NCI-H510A treated with DMSO at 0.1 percent for 48 hours (cell line): ENCODE measurements at places on chromosomes 5 and 9.
A peak's percentile ranks its signal among the peaks of the same experiment; 100 is the strongest.

DNA sequence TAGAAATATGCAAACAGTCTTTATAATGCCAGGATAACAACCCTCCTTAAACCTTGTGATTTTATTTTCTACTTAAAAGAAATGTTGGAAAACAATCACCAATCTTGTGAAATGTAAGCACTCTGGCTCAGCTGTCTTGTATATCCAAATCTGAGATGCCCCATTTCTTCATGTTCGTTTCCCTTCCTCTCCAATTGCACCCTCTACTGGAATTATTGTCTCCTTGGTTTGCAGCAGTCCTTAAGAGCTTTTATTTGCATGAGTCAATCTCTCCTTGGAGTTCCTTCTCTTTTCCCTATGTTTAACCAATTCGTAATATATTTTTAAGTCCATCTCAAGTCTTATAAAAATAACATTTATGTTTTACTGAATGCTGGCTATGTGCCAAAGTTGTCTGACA lies 362.0 kb upstream of the CDH10 start:
- DNase-seq = no peak

- no peak for DNase-seq
Observed at GRCh38 chr9:89078421-89078820, 87.2 kb downstream of the S1PR3 start.

GRCh38 chr9:2697492-2697891 lies 19.8 kb upstream of the KCNV2 start:
- DNase-seq = no peak

DNA sequence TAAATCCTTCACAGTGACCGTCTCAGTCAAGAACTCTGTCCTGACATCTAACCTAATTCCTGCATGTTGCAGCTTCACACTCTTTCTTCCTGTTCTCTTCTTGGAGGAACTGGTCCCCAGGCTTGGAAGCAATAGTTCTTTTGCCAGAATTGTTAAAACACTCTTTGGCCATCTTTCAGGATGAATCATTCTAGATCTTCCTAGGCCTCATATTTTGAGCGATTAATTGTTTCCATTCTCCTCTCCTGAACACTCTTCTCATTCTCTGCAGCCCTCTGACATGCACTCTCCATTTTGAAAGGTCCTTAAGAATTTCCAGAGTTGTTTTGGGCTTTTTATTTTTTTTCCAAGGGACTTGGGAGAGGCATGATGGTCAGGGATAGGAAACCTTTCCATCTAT lies 85.8 kb downstream of the FAM114A2 start:
- no peak for DNase-seq

DNA sequence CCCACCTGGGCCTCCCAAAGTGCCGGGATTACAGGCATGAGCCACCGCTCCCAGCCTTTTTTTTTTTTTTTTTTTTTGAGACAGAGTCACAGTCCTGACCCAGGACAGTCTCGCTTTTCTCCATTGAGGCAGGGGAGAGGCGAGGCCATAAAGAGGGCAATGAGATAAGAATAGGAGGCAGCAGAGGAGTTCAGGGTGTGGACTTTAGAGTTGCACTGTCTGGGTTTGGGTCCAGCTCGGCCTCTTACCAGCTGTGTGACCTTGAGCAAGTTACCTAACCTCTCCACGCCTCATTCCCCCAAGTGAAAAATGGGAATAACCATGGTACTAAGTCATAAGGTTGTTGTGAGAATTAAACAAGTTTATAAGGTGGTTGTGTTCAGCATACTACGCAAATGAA lies 24.6 kb upstream of the ANKH start:
- no peak for DNase-seq

DNA sequence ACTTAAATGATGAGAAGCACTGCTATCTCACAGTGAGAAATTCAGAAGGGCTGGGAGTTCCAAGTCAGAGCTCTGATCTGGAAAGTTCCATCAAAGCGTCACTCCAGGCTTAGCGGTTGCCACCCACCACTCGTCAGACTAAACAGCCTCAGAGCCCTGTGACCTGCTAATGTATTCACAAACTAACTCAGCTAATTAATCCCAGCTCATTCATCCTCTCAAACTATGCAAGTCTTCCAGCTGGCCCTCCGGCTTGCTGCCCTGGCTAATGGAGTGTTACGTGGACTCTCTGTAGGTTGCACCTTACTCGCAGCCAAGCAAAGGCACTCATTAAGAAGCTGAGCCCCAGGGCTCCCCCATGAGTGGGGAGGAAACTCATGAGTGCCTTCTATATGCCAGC lies 82.2 kb upstream of the GABRP start:
- no peak for DNase-seq

- DNase-seq = no peak
Observed at GRCh38 chr9:13480693-13481092, 201.2 kb upstream of the MPDZ start.

GRCh38 chr5:92207151-92207550 lies 824.0 kb upstream of the ARRDC3 start:
- no peak for DNase-seq

- DNase-seq = no peak
Observed at GRCh38 chr5:52693280-52693679, 94.4 kb upstream of the ITGA1 start.

- DNase-seq = no peak
Observed at GRCh38 chr5:169804861-169805260, 167.8 kb downstream of the DOCK2 start.

DNA sequence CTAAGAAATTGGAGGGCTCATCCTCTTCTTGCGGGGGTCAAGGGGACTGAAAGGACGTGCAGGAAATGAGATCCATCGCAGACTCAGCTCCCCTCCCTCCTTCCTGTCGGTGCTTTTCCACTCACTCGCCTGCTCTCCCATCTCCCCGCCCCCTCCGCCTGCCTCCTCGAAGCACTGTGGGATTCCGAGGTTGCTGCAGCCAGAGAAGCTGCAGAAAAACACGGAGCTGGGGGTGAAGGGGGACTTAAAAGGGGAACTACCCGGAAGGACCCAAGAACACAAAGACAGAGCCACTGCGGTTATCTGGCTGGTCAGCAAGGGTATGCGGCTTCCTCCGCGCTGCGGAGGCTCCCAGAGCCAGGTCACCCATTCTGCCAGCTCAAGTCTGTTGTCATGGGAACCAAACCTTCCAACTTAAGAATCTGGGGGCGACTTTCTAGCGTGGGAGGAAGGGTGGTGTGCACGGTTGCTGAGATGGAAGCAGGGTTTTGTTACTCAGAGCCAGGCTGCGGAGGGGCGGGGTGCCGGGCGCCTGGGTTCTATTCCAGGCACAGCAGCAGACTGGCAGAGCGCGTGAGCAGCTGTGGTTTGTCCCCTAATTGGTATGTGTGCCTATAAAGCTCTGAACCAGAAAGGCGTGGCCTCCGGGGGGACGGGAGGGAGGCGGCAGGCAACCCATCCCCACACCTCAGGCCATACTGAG lies 24.9 kb downstream of the PCDHGC5 start:
- DNase-seq = no peak

DNA sequence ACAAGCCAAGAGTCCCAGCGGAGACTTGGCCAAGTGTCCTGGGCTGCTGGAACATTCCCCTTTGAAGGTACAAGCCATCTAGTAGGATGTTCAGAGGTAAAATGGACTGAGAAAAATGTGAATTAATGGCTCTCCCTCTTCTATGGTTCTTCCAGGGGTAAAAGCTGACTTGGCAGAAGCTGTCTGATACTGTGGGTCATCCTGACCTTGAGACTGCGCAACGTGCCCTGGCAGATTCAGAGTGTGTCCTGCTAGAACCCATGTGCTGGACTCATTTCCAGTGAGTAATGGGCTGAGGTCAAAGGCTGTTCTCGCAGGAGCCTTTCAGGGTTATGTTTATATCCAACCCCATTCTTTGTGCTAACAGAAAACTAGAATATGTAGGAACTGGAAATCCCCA lies 423.0 kb upstream of the CD180 start:
- no peak for DNase-seq

- DNase-seq = no peak
Observed at GRCh38 chr9:108283696-108284095, 572.1 kb downstream of the ACTL7B start.

DNA sequence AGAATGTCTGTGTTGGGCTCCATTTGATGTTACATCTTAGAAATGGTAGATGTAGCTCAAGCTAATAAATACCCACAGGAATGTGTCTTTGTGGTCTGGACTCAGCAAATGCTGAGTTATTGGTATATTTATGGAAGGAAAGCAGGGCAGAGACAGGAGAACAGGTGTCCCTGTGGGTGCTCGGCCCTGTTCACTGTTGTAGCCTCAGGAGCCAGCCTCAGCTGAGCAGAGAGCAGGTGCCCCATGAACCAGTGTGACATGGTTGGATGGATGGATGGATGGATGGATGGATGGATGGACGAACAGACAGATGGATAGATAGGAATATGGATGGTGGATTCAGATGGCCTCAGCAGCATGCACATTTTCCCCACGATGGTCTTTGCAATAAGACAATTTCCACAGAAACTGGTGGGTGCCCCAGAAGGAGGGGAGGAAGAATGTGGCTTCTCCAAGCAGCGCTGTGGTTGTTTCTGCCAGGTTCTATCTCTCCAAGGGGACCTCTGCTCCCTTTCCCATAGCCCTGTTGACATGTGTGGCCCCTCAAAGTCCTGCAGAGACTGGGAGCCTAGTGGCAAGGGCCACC lies 8.2 kb upstream of the IRF1 start:
- no peak for DNase-seq

DNA sequence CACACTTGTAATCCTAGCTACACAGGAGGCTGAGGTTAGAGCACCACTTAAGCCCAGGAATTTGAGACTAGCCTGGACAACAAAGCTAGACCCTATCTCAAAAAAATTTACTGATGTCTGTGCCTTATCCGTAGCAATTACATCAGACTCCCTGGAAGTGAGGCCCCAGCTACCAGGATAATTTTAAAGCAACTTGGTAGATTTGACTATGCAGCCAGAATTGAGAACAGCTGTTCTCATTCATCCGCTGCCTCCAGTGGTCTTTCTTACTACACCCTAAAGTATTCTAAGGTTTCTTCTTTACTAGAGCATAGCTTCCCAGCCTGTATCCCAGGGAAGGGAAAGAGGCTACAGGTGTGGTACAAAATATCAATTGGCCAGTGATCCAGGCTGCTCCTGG lies 20.4 kb upstream of the C9orf152 start:
- DNase-seq = no peak

DNA sequence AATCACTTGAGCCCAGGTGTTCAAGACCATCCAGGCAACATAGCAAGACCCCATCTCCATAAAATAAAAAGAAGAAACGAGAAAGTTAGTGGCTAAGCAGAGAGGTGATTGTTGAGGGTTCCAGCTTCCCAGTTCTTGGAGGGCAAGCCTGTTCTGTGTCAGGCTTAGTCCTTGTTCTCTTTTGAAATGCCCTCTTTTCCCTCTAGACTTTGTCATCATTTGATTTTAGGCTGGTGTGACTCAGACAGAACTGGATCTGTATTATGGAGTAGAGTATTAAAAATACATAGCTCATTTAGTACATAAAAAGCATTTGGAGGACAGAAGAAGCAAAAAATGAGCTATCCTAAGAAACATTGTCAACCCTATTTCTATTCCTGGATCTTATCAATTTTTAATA lies 159.4 kb downstream of the CD180 start:
- DNase-seq = no peak

DNA sequence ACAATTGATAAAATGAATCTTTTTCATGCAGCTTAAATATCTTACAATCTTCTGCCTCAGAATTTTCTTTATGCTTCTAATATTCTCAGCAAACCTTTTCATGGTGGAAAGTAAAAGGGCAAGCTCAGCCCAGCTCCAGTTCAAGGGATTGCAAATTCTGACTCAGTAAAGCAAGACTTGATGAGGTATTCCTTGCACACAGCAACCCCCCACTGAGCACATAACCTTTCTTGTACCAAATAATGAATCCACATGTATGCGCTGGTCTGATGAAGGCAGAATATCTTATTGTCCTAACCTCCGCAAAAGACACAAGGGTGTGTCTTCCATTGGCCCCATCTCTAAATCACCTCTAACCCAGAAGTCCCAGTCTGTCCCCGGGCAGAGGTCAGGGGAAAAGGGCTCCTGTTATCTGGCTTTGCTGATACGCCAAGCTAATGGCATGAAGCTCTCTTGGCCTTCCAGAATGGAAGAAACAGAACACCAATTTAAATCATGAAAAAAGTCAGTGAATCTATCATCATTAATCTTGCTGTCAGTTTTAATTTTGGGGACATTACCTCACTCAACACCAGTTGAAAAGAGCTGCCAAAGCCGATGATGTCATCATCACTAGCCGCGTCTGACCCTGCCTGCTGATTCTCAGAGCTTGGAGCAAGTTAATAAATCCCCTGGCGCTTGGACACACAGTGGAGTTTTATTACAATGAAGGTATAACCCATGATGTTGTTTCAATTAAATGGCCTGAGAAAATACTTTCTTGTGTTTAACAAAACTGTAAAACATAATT lies 592.5 kb upstream of the CLINT1 start:
- DNase-seq = no peak

GRCh38 chr9:114372921-114373448 lies 14.8 kb downstream of the AKNA start:
- no peak for DNase-seq

DNA sequence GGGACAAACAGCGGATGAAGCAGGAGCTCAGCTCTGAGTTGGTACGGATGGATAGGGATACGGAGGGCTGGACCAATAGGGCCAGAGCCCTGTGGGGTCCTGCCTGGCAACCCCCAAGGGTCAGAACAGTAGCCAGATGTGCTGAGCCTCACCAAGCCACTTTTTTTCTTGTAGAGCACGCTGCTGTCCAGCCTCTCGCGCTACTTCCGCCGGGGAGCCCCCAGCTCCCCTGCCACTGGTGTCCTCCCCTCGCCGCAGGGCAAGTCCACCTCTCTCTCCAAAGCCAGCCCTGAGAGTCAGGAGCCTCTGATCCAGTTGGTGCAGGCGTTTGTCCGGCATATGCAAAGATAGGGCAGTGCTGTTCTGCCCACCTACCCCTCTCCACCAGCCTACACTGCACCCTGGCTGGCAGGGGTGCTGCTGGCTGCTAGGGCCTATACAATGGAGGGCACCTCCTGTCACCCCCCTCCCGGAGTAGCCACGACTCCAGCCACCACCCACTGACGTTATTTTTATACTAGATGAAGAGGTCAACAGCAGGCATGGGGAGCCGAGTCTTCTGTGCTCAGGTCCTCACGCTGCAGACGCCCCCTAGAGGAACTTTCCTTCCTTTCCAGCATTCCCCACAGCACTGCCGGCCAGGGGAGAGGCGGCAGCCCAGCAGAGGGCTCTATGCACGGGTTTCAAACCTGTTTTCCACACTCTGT lies 21.6 kb downstream of the SH3GLB2 start:
- DNase-seq = peak; percentile 77

DNA sequence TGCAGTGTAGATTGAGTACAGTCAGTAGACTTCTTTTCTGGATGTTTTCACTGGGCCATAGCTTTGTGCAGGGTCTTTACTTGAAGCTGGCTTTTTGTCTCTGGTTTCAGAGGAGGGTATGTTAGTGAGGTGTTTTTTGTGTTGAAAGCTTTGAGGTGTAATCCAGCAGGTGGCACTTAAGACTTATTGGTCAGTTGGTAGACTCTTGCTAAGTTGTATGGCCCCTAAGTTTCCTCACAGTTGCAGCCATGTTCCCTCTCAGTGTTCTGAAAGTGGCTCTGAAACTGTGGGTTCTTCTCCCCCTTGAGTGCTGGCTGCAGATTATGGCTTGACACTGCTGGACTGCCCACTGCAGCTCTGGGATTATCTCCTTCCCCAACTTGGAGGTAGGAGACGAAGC lies 55.7 kb upstream of the SLC44A1 start:
- DNase-seq = no peak
